ENCODE measurements at places on chromosomes 2 and 18.

DNA sequence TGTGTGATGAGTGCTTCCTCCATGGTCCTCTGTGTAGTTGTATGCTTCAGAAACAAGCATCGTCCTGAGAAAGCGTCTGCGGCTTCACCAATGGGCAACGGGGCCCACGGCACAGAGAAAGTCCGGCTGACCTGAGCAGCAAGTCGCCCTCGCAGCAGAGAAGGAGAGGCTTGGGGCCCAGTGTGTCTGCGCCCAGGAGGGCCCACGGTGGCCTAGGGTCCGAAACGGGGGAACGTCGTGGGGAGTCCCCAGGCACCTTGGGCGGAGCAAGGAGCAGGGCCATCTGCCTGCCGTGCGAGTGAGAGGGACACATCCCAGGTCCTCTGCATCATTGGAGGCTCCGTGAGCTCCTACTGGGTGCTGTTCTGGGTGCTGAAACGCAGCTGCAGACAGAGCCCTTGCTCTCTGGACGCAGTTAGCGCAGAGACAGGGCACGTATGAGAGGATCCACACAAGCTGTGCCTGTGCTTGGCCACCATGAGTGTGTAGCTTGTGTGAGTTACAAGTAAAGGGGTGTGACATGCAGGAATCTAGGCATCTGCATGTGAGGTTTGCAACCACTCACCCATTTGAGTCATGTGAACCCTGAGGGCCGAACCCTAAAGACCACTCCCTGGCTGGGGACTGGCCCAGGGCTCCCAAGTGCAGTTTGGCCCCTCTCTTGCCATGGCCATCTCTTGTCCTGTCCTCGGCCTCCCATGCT lies 10.6 kb downstream of the GPC1 start:
- no peak for DNase-seq

- DNase-seq, result no peak
Observed at GRCh38 chr18:54382076-54382475, 24.4 kb downstream of the C18orf54 start.

DNA sequence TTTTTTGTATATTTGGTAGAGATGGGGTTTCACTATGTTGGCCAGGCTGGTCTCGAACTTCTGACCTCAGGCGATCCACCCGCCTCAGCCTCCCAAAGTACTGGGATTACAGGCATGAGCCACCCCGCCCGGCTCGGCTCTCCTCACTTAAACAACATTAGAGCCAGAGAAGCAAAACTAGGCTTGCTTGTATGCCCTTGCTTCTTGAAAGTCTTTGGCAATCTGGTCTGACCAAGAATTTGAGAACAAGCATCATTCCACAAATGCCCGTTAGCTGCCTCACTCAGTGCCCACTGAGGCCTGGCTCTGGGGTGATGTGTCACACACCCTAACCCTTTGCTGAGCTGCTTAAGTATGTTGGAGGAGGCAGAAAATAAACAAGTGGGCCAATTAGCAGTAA lies 33.5 kb downstream of the SOWAHC start:
- no peak for DNase-seq

- DNase-seq, result no peak
Observed at GRCh38 chr2:184971546-184972068, 373.3 kb downstream of the ZNF804A start.

DNA sequence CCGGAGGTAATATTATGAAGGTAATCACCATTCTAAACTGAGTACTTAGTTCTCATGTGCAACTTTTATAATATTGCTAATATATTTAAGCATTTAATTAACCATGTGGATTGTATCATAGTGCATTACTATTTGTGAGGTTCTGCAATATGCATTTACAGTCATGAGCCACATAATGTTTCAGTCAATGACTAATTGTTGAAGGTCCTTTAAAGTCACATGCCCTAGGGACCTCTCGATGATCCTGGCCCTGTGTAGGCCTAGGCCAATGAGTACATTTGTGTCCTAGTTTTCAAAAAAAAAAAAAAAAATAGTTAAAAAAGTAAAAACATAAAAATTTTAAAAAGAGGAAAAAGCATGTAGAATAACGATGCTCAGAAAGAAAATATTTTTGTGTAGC lies 298.0 kb downstream of the DSEL start:
- no peak for DNase-seq
